ENCODE measurements at places on chromosomes 1 and 21.

- DNase-seq: no peak
Observed at GRCh38 chr1:112529301-112529700, 20.5 kb downstream of the WNT2B start.

GRCh38 chr1:95766036-95766435 lies 532.0 kb downstream of the RWDD3 start:
- no peak for DNase-seq

- peak; percentile 76 for DNase-seq
Observed at GRCh38 chr1:22452481-22452957, 868 bp downstream of the ZBTB40 start.

- no peak for DNase-seq
Observed at GRCh38 chr1:57311411-57311810, 112.4 kb downstream of the DAB1 start.

DNA sequence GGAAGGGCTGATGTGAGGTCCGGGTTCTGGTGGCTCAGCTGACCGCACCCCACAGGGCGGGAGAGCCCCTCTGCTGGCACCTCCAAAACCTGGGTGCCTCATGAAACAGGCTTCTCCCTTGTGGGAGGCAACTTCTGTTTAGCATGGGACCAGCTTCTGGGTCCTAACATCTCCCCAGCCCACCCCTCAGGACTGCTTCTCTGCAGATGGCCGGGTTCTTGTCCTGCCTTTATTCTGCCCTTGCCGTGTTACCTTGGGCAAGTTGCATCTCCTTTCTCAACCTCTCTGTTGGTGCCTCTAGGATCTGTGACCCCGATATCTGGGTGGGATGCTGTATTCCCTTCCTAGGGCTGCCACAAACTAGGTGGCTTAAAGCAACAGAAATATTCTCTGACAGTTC lies 15.0 kb upstream of the TTC22 start:
- no peak for DNase-seq

All from NCI-H510A treated with DMSO at 0.1 percent for 48 hours (cell line).